ENCODE measurements at places on chromosomes 5 and 9.

- DNase-seq, result no peak
Measured at GRCh38 chr9:98520221-98520960, 188.3 kb downstream of the GABBR2 start.

GRCh38 chr5:39376293-39376714, 12.0 kb upstream of the C9 start:
- peak; percentile 62 for DNase-seq

GRCh38 chr5:151130922-151131891, 26.4 kb downstream of the ANXA6 start:
- DNase-seq, result no peak

- DNase-seq, result peak; percentile 21
Measured at GRCh38 chr5:132438917-132439316, 51.7 kb downstream of the IRF1 start.

DNA sequence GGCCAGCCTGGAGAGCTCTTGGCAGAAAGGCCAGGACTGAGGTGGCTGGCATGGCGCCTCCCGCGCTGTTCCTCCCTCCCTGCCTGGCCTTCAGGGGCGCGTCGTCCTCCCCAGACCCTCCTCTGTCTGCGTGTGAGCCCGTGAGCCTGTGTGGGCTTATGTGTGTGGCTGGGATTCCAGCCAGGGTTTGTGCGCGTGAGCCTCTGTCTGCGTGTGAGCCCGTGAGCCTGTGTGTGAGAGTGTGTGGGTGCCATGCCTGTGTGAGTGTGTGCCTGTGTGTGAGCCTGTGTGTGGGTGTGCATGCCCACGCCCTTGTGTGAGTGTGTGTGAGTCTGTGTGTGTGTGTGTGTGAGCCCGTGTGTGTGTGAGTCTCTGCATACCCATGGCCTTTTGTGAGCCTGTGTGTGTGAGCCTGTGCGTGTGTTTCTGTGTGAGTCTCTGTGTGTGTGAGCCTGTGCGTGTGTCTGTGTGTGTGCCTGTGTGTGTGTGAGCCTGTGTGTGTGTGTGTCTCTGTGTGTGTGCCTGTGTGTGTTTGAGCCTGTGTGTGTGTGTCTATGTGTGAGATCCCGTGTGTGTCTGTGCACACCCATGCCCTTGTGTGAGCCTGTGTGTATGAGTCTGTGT, 13.0 kb downstream of the RXRA start:
- DNase-seq, result no peak

DNA sequence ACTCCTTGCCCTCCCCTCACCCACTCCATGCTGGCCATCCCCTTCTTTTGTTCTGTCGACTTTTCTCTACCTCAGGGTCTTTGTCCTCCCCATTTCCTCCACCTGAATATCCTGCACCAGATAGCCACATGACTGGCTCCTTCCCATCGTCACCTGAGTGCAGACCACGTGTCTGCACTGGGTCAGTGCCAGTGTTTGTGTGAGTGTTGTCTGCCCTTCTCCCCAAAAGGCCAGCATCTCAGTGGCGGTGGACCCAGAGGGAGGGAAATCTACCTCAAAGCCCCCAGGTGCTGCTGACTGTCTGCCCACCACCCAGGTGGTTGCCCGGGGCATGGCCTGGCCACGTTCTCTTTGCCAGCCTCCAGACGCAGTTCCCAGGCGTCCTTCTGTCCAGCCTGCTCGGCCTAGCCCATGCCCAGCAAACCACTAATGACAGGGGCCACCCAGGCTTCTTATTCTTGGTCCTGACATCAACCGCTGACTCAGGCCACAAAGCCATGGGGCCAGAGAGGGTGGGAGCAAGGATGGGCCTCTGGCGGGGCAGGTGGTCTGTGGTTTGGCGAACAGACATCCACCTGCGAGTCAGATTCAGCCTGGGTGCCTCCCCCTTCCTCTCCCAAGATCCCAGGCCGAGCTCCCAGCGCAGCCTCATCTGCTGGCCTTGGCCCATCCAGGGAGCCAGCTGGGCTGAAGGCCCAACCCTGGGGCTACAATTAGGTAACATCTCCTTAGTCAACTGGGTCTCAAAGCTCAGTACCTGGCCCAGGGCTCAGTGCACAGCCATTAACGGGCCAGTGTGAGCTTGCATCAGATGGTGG, 5.5 kb upstream of the NINJ1 start:
- DNase-seq, result no peak

DNA sequence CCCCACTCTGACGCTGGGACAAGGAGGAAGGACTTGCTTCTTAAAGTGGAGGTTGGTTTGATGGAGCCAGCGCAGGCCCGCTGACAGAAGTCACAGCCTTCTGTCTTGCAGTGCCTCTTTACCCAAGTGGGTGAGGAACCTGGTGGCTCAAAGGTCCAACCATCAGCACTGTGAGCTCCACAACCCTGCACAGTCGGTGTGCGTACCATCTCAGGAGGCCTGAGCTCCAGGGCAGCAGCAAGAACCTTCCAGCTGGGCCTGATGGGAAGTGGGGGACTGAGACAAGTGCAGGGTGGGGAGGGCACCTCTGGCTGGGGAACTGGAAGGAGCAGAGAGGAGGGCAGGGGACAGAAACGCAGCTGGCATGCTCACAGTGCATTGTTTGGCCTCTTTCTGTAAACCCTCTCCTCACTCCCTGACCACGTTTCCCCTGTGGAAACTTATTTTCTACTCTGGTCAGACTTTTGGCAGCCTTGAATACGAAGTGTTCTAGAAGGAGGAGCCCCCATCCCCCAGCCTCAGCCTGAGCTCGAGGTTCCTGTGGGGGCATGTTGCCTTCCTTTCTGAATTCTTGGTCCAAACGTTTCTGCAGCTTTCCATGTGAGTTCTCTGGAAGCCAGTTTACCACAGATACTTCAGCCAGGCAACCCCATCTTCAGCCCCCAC, 178.5 kb upstream of the PITX1 start:
- no peak for DNase-seq

GRCh38 chr9:122930541-122931225, 629 bp downstream of the ZBTB26 start:
- no peak for DNase-seq

- DNase-seq, result no peak
Measured at GRCh38 chr5:55453211-55453610, 81.6 kb downstream of the PLPP1 start.

DNA sequence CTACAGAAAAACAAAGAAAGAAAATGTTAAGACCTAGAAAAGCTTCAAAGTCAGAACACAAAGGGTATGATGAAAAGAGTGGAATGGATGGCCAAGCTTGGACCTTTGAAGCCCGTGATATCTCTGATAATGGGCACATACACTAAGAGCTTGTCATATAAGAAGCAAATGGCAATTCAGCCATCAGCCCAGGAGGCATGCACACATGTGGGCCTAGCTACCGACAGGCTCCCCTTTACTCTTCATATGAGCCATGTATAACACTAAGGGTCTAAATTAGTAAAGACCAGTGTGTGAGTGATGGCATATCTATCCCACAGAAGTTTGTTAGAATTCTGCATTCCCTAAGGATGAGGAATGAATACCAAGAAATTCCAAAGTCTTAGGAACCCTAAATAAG, 20.1 kb downstream of the GRHPR start:
- DNase-seq, result no peak

- no peak for DNase-seq
Measured at GRCh38 chr9:31683116-31683515, 701.3 kb upstream of the ACO1 start.

GRCh38 chr9:71108937-71109336, 12.5 kb downstream of the TRPM3 start:
- no peak for DNase-seq

GRCh38 chr5:124461941-124462340, 284.5 kb downstream of the ZNF608 start:
- DNase-seq, result no peak

GRCh38 chr5:1431896-1432295, 13.3 kb downstream of the SLC6A3 start:
- DNase-seq, result no peak

GRCh38 chr5:153552886-153553285, 62.4 kb downstream of the GRIA1 start:
- DNase-seq, result no peak

DNA sequence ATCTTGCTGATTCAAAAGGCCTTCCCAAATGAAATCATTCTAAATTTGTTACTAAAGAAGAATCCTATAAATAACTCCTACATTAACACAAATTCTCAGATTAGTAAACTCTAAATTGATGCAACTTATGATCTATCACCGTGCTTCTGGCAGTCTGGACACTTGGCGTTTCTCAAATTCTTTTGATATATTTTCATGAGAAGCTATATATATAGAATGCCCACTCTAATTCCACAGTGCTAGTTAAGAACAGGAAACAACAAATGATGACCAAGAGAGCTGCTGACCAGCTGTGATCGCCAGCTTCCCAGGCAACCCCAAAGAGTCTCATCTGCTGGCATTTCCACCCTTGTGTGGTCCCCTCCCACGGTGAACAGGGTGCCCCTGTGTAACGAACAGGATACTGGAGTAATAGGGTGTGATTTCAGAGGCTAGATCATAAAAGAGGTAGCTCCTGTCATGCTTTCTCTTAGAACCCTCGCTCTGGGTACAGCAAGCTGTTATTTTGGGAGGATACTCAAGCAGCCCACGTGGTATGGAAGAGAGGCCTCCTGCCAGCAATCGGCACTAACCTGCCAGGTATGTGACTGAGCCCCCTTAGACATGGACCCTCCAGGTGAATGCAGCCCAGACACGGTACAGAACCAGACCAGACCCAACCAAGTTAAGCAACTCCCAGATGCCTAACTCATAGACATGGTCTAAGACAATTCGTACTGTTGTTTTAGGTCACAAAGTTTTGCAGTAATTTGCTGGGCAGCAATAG, 64.7 kb downstream of the CDC14B start:
- DNase-seq, result no peak

GRCh38 chr5:122362361-122362760, 50.3 kb downstream of the SNCAIP start:
- no peak for DNase-seq

DNA sequence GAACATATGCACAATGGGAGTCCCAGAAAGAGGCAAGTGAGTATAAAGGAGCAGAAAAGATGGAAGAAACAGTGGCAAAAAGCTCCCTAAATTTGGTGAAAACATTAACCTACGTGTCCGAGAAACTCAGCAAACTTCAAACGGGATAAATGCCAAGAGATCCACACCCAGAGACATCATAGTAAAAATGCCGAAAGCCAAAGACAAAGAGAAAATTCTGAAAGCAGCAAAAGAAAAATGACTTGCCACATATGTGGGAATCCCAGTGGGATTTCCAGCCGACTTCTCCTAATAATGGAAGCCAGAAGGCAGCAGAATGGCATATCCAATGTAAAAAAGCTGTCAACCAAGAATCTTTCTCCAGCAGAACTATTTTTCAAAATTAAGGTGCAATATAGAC, 101.2 kb downstream of the ADAMTS2 start:
- DNase-seq, result no peak

DNA sequence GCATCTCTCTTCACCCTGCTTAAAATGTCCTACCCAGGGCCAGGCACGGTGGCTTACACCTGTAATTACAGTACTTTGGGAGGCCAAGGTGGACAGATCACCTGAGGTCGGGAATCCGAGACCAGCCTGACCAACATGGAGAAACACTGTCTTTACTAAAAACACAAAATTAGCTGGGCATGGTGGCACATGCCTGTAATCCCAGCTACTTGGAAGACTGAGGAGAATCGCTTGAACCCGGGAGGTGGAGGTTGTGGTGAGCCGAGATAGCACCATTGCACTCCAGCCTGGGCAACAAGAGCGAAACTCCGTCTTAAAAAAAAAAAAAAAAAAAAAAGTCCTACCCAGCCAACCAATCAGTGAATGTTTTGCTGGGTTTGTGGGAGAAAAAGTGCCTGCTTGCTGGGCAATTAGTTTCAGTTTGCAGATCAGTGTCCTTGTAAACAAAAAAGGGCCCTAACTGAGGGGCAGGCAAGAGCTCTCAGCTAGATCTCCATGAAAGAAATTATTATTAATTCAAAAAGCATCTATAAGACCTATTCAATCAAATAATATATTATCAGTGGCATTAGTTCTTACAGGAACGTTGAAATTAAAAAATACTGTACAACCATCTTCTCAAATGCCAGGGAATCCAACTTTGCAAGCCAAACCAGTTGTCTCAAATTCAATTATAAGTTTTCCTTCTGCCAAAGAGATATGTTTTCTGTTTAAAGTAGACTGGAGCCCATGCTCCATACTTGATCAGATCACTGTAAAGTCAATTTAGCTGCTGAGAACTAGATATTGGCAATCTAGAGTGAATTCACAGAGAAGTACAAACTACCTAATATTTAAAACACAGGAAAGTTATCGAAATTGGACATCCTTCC, 3.9 kb downstream of the MEGF9 start:
- DNase-seq, result peak; percentile 61
